Stimulated activated memory B cell treated with anti-CD40 and anti-IgM and Interleukin-4, amounts not matched to agents 10 μg/mL and 1 μg/mL and 100 μg/mL, for 72 hours (primary cell): ENCODE measurements at places on chromosomes 3 and 15.

GRCh38 chr15:30922480-30923311, 19.0 kb downstream of the FAN1 start:
- H3K36me3 ChIP-seq: peaks cover 73% of the 10 kb centered on the region
- no peak for ATAC-seq
- peaks cover 7% of the 10 kb centered on the region for H3K4me1 ChIP-seq
- peak overlapping the region; percentile 7 for H3K27ac ChIP-seq
- H3K4me3 ChIP-seq: no peak overlapping the region
- no peaks in the 10 kb centered on the region for H3K27me3 ChIP-seq

DNA sequence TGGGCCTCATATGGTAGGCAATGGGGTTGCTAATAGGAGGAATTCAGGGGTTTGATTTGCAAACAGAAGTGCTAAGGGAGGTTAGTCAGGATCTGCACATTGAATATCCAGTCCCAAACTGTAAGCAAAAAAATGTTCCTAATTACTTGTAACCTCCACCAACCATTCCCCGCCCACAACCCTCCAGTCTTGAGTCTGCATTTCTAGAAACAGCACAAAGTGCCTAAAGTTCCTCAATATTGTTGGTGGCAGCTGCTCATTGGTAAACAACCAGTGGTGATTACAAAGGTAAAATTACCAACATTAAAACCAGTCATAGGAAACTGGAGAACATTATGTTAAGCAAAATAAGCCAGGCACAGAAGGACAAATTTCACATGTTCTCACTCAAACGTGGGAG, 18.9 kb downstream of the HDC start:
- H3K36me3 ChIP-seq: no peaks in the 10 kb centered on the region
- H3K4me3 ChIP-seq: no peak overlapping the region
- no peaks in the 10 kb centered on the region for H3K27me3 ChIP-seq
- H3K27ac ChIP-seq: no peak overlapping the region

GRCh38 chr3:33111581-33111980, 2.2 kb upstream of the CRTAP start:
- H3K4me3 ChIP-seq: peak overlapping the region; percentile 25
- H3K4me1 ChIP-seq: peaks cover 59% of the 10 kb centered on the region
- peak; percentile 51 for ATAC-seq
- H3K36me3 ChIP-seq: no peaks in the 10 kb centered on the region
- H3K27me3 ChIP-seq: no peaks in the 10 kb centered on the region

- H3K27ac ChIP-seq: no peak overlapping the region
- no peaks in the 10 kb centered on the region for H3K27me3 ChIP-seq
- H3K4me1 ChIP-seq: no peaks in the 10 kb centered on the region
- H3K4me3 ChIP-seq: no peak overlapping the region
- peaks cover under 1% of the 10 kb centered on the region for H3K36me3 ChIP-seq
- no peak for ATAC-seq
These were observed 164.8 kb upstream of the NUDT16 start for GRCh38 chr3:131216801-131217200.

- no peak overlapping the region for H3K4me3 ChIP-seq
- peaks cover 13% of the 10 kb centered on the region for H3K36me3 ChIP-seq
- ATAC-seq: no peak
- no peak overlapping the region for H3K27ac ChIP-seq
These were observed 58.6 kb upstream of the MCF2L2 start for GRCh38 chr3:183487016-183487415.

DNA sequence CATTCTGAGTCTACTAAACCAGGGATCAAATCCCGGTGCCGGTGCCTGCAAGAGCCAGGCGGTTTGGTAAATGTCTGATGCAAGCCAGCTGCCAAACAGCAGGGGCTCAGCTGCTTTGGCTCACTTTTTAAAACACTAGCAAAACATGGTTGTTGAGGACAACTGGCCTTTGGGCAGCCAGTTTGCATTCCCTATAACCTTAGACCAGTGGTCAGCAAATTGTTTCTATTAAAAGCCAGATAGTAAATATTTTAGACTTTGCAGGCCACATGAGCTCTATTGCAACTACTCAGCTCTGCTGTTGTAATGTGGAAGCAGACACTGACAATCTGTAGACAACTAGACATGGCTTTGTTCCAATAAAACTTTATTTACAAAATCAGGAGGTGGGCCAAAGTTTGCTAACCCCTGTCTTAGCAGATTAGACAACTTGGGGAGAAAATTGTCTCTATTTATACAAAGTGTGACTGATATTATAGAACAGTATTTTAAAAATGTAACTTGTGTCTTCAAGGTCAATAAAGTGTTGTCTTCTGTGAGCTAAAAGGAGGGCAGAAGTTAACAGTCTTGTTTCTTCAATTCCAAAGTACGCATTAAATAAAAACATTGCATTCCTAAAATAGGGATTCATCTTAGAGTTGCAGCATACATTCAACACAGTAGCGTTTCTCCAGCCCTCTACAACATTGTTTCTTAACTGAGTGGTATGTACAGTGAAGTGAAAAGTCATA, 67.6 kb downstream of the SSUH2 start:
- no peak for ATAC-seq
- H3K4me3 ChIP-seq: no peak overlapping the region
- no peaks in the 10 kb centered on the region for H3K27me3 ChIP-seq
- no peak overlapping the region for H3K27ac ChIP-seq
- peaks cover 18% of the 10 kb centered on the region for H3K4me1 ChIP-seq

DNA sequence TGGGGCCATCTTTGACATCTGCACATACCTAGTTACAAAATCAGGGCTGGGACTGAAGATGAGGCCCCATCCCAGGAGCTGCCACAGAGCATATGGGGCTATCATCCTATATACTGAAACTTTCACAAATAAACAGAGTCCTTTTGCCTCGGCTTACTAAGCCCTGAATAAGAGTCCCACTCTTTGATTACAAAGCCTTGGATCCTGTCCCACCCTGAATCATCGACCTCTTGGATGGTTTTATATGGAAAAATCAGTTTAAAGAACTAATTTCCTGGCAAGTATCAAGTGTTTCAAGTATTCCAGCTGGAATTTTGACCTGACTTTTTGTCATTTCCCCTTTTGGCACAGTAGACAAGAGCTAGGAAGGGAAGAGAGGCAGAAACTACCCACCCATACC, 331.3 kb upstream of the FRG2C start:
- no peak overlapping the region for H3K4me3 ChIP-seq
- no peak for ATAC-seq
- no peaks in the 10 kb centered on the region for H3K36me3 ChIP-seq
- no peak overlapping the region for H3K27ac ChIP-seq
- no peaks in the 10 kb centered on the region for H3K4me1 ChIP-seq
- H3K27me3 ChIP-seq: peaks cover 1% of the 10 kb centered on the region
